ENCODE measurements at places on chromosomes 11 and 22.

GRCh38 chr22:32661296-32661695 is 140.2 kb upstream of the TIMP3 start:
- no peak for DNase-seq

DNA sequence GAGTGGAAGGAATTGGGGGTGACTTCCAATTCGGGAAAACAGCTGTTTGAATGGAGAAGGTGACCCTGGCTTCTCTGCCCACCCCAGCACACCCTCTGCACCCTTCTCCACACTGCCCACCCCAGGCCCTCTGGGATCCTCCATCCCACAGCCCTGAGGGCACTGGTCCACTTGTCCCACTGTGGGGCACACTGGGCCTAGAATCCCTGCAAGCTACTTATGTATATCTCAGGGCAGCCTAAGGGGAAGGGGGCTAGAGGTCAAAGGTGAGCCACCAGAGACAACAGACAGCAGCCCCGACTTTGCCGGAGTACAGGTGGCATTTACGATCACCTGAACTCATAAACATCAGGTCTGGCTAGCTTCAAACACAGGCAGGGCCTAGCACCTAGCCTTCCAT is 673 bp upstream of the SCUBE2 start:
- no peak for DNase-seq

GRCh38 chr11:86863476-86863875 is 63.1 kb downstream of the PRSS23 start:
- DNase-seq: no peak

- DNase-seq: no peak
These were observed 227.5 kb downstream of the ADAMTS15 start for GRCh38 chr11:130675917-130676316.

DNA sequence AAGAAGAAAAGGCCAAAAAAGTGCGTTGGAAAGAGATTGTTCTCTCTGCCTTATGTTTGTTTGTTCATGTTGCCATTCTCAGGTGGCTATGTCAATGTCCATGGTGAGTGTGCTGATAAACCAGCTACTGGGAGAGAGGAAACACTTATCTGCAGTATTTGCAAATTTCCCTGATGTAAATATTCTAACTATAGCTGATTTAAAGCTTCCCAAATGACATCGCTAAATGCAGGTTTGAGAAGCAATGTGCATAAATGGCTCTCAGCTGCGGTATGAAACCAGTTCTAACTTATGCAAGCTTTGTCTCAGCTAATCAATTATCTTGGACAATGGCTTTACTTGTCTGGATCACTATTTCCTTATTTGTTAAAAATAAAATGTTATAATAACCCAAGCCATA is 312.5 kb upstream of the ANO3 start:
- DNase-seq: no peak

- DNase-seq: no peak
These were observed 37.0 kb downstream of the CYB5R2 start for GRCh38 chr11:7636350-7636749.

DNA sequence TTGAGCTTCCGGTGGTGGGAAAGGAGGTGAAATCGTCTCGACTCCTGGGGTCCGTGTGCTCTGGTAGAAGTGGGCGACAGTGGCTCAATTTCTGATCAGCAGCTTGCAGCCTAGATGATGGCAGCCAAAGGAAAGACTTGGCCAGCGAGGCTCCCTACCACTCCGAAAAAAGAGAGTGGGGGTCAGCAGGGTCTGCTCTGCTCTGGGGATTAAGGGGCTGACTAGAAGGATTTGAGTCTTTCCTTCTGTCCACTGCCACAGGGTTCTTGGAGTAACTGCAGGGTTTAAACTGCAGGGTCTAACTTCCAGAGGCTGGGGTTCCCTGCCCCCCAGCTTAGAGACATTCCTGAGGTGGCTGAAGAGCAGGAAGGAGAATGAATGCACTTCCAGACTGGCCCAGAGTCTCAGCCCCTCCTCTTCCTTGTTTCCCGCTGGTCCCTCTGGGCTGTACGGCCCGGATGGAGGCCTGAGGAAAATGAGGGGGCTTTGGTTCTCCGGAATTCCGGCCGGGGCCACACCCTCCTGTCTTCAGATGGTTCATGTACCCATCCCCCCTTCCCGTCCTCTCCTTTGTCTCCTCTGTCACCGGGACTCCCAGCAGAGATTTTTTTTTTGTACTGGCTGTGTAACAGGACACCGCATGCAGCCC is 907 bp downstream of the SERPINH1 start:
- no peak for DNase-seq

GRCh38 chr11:127485541-127485940 is 485.0 kb upstream of the KIRREL3 start:
- DNase-seq: no peak

DNA sequence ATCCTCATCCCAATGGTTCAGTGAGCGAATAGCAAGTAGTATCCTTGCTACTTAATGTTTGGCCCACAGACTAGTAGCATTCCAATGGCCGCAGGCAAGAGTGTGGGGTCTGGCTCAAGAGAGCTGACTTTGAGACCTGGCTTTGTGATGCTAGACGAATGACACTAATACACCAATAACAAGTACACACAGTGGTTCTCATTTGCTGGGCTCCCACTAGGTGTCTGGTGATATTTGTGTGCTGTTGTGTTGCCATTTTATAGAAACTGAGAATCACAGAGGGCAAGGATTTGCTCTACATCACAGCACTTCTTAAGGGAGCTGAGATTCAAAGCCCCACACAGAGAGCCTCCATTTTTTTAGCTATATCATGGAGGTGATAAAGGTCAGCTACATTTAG is 351.2 kb downstream of the TENM4 start:
- no peak for DNase-seq

DNA sequence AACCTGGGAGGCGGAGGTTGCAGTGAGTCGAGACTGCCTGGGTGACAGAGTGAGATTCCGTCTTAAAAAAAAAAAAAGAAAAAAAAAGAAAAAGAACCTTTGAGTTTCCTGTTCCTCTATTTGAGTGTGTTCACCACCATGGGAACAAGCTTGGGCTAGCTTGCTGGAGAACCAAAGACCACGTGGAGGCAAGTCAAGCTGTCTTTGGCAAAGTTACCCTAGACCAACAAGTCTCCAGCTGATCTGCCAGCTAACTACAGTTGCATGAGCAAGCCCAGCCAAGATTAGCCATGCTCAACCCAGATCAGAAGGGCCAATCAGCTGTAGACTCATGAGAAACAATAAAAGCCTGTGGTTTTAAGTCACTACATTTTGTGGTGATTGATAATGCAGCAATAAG is 29.7 kb downstream of the SLN start:
- DNase-seq: no peak

DNA sequence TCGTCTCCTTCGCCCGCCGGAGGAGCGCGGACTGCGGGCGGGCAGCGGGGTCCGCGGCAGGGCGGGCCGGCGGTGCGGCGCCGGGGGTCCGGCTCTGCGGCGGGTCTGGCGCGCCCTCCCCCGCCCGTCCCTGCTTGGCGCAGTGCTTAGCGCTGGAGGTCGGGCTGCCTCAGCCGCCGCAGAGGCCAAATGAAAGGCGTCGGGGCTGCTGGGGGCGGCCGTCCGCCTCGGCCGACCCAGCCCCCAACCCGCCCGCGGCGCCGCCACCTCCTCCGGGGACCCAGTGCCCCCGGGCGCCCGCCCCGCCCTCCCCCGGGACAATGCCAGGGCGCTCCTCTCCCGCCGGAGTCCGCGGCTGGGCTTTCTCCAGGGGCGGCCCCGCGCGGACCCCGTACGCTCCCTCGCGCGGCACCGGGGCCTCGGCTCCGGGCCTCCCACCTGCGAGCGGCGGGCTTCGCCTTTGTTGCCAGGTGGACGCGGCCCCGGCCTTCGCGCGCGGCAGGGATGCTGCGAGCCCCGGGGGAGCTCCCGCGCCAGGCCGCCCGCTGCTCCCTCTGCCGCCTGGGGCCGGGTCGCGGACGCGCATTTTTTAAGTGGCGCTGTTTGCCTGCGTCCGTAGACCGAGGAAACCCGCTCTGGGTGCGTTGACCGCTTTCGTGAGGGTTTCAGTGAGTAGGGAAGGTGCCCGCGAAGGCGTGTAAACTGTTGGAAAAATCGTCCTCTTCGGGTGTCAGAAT is 583 bp downstream of the APLP2 start:
- DNase-seq: peak; percentile 16

GRCh38 chr22:33726294-33726734 is 194.0 kb downstream of the LARGE1 start:
- no peak for DNase-seq

DNA sequence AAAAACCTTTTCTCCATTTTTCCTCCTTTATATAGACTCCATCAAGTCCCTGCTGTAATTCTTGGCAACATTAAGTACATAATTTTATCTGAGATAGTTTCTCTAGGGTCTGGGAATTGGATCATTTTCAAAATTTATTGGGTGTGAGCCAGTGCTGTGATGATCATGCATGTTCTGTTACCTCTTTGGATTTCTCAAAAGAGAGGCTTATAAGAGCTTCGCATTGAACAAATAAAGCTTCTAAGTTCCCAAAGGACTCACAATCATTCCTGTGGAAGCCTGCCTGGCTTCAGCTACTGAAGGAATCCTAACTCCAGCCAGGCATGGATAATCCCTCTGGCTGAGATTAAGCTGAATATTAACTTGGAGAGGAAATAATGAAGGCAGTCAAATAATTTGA is 208.5 kb downstream of the RAB38 start:
- no peak for DNase-seq

DNA sequence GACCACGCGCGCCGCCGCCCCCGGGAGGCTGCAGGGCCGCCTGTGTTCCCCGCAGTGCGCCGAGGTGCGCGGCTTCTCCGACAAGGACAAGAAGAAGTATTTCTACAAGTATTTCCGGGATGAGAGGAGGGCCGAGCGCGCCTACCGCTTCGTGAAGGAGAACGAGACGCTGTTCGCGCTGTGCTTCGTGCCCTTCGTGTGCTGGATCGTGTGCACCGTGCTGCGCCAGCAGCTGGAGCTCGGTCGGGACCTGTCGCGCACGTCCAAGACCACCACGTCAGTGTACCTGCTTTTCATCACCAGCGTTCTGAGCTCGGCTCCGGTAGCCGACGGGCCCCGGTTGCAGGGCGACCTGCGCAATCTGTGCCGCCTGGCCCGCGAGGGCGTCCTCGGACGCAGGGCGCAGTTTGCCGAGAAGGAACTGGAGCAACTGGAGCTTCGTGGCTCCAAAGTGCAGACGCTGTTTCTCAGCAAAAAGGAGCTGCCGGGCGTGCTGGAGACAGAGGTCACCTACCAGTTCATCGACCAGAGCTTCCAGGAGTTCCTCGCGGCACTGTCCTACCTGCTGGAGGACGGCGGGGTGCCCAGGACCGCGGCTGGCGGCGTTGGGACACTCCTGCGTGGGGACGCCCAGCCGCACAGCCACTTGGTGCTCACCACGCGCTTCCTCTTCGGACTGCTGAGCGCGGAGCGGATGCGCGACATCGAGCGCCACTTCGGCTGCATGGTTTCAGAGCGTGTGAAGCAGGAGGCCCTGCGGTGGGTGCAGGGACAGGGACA is 2.7 kb downstream of the NLRP6 start:
- no peak for DNase-seq

DNA sequence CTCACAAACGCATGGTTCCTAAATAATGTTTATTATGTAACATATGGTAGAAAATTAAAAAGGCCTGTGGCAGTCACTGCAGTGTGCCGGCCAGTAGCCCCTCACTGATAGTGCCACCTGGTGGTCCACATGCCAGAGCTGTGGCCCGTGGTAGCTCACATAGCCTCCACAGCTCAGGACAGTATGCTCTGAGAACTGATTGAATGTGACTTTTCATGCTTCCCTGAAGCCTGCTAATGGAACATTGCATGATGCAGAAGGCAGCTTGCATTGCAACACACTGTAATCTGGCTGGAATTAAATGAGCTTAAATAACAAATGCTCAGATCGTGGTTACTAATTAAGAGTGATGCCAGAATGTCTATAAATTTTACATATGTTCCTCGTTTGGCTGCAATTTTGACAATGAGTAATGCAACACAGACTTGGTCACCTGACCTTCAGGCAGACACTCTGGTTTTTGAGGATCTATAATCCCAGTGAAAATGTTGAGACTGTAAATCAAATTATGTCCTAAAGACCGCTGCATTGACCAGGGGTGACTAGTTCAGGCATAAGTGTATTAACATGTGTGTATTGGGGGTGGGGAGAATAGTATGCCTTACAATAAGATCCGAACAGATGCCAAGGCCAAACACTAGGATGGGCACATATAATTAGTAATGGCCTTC is 566.4 kb downstream of the METTL15 start:
- DNase-seq: no peak

DNA sequence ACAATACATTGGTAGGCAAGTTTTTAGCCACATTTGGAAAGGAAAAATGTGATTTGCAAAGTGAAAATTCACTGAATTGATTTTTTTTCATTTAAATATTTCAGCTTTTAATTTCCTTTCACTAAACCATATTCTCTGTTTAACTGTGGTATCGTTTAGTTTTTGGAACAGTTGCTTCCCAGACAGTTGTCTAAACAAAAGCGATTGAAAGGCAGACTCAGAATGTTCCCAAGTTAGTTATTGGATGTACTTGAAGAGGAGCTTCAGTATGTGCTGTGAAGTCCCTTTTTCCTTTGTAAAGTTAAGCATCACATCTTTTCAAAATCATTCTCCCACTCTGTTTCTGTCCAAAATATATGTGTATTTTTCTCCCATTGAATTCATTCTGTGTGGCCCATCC is 623.4 kb upstream of the LUZP2 start:
- DNase-seq: no peak

DNA sequence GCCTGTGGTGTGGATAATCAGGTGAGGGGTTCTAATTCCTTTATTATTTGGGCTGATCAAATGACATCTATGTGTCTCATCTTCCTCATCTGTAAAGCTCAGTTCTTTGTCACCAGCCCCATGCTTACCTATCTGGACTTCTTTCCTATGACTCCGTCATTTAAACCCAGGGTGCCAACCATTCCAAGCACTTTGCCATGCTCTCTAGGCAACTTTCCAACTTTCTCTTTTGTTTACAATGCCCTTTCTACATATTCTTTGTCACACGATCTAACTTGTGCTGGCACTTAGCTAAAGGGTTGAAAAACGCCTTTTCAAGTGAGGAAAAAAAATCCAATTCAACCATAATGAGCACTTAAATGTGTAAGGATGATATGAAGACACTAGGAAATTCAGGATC is 27.9 kb downstream of the EXPH5 start:
- no peak for DNase-seq

- DNase-seq: no peak
These were observed 56.8 kb upstream of the GAB2 start for GRCh38 chr11:78474451-78474850.

GRCh38 chr22:40819599-40820140 is 524 bp upstream of the SLC25A17 start:
- no peak for DNase-seq

DNA sequence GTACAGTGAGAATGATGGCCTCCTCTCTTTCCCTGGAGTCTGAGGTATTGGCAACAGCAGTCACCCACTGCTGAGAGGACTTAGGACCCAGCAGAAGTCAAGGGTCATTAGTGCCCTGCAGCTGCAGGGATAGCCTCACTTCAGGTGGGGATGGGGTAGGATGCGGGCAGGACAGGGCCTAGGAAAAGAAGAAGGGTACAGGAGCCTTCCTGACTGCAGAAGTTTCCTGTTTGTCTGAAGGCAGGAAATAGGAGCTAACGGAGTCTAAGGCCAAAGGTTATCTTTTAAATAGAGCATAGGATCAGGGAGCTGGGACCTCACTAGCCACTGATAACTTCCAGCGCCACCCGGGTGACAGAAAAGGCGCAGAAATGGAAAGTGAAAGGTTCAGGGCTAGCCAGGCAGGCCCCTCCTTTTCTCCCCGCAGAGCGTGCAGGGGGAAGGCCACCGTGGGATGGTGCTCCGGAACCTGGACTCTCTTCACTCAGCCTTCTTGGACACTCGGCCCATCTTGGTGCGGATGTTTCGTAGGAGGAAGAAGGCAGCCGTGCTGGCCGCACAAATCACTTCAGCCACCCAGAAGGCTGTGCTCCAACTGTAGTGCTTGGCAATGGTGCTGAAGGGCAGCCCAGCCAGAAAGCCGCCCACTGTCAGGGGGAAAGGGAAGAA is 6.0 kb downstream of the TRAPPC4 start:
- no peak for DNase-seq

- DNase-seq: no peak
These were observed 7.2 kb downstream of the TMEM86A start for GRCh38 chr11:18705651-18706281.

Data from stimulated activated CD8-positive, alpha-beta memory T cell treated with anti-CD3 and anti-CD28 coated beads, Interleukin-7, amount 100 ng/mL, for 1 hour (primary cell).